DND-41 (cell line): ENCODE measurements at places on chromosomes 5 and 9.

- no peak for DNase-seq
These were observed 11.1 kb upstream of the AQP3 start for GRCh38 chr9:33458444-33458843.

DNA sequence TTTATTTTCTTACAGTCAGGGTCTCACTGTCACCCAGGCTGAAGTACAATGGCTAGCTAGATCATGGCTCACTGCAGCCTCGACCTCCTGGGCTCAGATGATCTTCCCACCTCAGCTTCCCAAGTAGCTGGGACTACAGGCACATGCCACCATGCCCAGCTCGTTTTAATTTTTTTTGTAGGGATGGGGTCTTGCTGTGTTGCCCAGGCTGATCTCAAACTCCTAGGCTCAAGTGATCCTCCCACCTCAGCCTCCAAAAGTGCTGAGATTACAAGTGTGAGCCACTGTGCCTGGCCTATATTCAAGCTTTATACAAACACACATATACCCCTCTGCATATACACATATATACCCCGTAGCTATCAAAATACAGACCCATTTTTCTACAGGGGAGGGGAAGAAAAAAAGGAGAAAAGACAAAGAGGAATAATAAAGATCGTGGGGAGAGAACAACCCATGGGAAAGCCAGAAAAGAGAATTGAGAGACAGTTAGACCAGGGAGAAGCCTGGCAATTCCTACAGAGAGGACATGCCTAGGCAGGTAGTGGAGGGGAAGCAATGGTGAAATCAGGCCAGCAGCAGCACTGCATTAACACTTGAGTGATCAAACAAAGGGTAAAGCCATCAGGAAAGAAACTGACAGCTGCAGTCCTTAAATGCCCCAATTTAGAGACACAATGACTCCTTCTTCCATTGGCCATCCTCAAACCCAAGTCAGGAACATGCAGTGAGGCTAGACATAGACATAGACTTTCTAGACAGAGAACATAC lies 102.7 kb downstream of the EFNA5 start:
- DNase-seq, result no peak

DNA sequence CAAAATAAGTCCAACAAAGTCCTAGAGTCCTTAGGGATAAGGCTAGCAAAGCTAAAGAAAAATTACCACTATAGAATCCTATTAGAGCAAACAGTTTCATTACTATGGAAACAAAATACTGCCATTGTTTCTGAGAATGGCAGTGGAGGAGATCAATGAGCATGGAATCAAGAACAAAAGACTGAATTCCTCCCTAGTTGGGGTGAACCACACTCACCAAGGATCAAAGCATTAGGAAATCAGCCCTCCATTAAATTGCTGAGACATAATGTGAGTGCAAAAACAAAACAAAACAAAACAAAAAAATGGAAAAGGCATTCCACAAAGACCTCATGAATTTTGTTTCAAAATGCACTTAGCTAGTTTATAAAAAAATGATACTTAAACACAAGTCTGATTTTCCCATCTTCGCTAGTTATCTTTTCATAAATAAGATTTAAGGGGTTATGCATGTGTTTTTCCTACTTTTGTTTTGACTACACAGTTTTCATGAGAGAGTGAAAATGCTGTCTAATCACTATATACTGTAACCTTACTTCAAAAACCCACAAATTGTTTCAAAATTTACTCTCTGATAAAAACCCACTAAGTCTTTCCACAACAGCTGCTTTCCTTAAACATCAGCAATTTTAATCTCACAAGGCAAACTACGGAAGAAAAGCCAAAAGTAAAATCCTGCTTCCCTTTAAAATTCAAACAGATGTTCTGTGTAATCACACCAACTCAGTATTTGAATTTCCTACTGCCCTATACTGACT lies 9.7 kb downstream of the SERINC5 start:
- no peak for DNase-seq

DNA sequence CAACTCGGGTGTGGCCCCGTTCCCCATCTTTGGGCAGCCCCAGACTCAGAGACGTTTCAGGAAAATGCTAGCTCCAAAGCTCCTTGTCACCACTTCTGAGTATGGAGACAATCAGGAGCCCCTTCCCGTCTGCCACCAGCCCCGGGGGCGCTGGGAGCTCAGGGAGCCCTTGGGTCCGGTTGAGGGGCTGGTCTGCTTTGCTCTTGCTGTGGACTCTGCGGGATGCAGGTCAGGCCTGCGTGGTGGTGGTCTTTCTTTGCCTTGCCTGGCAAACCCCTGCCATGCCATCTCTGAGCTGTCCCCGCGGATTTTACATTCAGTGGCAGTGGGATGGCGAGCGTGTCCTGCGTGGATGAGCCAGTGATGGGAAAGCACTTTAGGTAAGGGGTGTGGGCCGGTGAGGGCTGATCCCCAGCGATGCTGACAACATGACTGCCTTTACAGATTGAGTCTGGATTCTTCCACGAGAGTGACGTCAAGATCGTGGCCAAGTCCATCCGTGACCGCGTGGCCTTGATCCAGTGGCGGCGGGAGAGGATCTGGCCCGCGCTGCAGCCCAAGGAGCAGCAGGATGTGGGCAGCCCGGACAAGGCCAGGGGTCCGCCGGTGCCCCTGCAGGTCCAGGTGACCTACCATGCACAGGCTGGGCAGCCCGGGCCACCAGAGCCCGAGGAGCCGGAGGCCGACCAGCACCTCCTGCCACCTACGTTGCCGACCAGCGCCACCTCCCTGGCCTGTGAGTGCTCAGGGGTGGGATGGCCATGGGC lies 63.3 kb downstream of the WNK2 start:
- DNase-seq, result no peak

- DNase-seq, result no peak
These were observed 78.2 kb downstream of the ANKRD55 start for GRCh38 chr5:56154732-56155484.

DNA sequence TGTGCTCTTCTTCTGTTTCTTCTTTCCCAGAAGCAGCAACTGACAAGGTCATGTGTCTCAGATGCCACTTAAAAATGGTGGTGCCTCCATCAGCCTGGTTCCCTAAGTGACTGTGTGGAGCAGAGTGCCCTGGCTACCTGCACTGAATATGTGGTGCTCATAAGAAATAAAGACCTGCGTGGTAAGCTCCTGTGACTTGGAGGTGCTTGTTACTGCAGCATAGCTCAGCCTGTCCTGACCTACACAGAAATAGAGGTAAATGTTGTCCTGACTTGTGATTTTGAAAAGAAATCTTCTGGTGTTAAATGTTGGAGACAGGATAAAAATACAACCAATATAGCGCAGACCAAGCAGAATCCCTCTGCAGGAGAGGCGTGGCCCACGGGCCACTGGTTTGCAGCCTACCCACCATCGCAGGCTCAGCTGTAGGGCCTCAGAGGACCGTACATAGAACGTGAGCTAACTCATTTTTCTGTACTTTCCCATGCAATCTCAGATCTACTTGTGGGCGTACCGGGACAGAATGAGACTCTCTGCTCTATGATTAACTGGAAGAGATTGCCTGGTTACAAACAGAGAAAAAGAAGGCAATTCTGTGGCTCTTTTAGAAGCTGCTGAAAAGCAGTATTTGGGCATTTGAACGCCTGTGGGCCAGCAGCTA lies 79.4 kb upstream of the UNC5A start:
- no peak for DNase-seq

DNA sequence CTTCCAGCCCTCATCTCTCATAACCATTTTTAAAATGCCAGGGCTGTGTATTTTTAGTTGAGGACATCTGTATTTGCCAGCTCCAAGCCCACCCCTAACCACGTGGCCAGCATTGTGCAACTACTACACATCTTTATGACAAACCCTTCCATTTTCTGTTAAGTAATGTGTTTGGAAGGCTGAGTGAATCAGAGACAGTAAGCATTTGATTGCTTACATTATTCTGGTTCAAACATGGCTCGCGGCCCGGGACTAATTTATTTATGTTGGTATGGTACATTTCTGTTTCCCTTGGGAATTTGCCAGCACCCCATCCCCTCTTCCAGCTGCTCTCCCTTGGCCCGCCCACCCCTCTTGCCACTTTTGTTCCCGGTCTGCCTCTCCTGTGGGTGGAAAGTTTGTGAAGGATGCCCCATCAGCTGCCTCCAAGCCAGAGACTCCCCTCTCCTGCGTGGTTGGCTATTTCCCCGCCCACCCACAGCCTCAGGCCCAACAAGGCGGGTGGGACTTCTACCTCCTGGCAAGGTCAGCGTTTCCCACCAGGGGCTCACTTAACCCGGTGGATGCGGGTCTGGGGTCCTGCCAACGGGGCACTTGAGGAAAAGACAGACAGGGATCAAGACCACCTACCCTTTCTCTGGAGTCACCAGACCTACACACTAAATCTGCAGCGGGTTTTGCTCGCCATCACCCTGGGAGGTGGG lies 162.2 kb downstream of the HSD17B3 start:
- no peak for DNase-seq

GRCh38 chr5:120239086-120239485 lies 225.0 kb upstream of the PRR16 start:
- no peak for DNase-seq

DNA sequence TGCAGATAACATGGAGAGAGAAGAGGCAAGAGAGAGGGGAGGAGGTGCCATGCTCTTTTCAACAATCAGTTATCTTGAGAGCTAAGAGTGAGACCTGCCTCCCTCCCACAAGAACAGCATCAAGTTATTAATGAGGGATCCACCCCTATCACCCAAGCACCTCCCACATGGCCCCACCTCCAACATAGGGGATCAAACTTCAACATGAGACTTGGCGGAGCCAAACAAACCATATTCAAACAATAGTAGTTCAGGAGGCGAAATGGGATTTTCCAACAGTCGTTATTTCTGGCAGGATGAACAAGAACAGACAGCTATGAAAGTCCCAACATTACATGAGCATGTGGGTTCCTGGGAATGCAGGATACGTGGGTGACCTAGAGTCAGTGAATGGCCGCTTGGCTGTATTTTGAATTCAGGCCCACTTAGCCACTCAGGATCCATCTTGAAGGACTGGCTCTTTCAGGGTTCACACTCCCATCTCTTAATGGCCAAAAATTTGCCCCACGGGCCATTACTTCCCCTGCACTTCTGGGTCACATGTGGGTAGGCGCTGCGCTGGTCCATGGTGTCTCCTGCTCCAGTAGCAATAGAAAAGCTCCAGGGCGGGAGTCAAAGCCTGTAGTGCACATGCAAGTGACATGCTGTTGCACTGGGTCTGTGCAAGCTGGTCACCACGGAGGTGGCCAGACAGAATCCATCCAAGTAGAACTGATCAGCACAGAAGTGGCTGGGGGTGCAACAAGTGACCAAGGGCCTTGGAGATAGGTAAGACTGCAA lies 7.1 kb upstream of the FAF2 start:
- no peak for DNase-seq

GRCh38 chr9:108724122-108724521 lies 131.7 kb downstream of the ACTL7B start:
- DNase-seq, result no peak

DNA sequence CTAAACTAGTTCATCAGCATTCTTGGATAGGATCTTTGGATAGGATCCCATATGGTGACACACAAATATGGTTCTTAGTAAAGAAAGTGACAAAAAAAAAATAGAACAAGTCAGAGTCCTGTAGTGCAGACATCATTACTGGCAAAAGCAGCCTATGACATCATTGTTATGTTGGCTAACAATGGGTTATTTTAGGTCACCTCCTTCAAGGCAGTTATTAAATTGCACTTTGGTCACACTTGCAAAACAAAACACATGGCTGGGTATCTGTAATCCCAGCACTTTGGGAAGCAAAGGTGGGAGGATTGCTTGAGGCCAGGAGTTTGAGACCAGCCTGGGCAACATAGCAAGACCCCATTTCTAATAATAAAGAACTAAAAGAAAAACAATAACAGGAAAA lies 185.9 kb downstream of the KIAA0825 start:
- DNase-seq, result no peak

GRCh38 chr5:177378884-177379883 lies 5.0 kb upstream of the SLC34A1 start:
- DNase-seq, result no peak

- DNase-seq, result no peak
These were observed 50.4 kb upstream of the SYNPO start for GRCh38 chr5:150589862-150590601.

DNA sequence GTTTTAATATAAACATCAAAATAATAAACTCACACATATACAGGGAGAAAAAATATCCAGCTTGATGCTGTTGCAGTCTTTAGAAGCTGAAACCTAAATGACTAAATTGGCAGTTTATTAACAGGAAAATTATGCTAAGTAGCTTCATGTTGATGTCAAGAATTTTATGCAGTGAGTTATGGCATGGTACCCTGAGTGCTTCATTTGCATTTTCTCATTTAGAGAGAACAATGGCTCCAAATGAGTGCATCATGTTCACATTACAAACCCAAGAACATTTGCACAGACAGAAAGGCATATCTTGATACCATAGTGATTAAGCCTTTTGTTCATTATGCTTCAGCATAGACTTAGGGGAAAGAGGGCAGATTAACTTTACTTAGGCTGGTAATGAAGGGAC lies 102.9 kb upstream of the FSTL4 start:
- DNase-seq, result no peak

- no peak for DNase-seq
These were observed 6.3 kb downstream of the NOXA1 start for GRCh38 chr9:137429546-137429890.

DNA sequence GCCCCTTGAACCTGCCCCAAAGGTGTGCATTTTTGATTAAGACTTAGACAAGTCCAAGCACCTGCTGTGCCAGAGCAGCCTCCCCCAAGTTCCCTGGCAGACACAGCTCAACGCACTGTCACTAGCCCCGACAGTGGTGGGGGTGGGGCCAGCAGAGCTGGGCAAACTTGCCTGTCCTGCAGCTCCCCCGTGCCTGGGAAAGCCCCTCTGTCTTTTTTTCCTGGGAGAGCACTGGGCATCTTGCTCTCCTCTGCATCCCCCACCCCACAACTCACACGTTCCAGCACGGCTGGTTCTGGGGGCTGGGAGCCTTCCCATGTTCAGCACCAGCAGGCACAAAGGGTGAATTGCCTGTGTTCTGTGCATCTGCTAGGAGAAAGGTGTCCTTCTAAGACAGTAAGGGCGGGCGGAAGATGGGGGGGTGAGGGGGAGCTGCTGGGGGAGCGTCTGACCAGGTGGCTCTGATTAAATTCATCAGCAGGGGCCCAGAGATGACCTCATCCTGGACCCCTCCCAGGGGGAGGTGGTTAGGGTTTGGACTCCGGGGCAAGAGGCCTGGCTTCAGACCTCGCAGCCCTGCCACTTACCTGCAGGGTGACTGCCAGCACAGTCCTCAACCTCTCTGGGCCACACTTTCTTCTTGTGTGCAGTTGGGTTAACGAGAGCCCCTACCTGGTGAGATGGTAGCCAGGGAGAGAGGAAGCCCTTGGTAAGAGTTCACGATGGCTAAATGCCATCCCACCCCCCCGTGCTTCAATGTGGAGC lies 23.5 kb downstream of the HMCN2 start:
- no peak for DNase-seq
